ENCODE measurements at places on chromosomes 7 and 10.

DNA sequence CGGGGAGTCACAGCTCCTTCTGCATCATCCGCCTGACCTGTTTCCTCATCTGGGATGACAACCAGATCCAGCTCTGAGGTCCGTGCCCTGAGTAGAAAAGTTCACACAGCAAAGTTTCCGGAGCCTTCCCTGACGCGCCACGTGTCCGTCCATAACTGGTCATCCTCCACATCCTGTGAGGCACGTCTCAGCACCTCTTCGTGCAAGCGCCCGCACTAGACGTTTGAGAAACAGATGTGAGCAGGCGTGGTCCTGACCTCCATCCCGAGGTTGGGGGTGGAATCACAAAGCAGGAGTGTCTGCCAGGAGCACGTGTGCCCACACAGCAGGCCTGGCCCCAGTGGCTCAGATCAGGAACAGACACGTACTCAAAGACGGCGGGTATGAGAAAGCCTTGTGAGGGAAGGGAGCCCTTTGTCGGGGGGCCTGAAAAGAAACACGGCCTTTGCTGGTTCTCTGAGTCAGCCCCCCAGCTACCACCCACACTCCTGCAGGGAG, 520.8 kb downstream of the DNAJB6 start:
- DNase-seq, result no peak

GRCh38 chr10:24355056-24355688, 146.2 kb downstream of the KIAA1217 start:
- no peak for DNase-seq

GRCh38 chr10:118531105-118531852, 64.2 kb downstream of the PRLHR start:
- no peak for DNase-seq

GRCh38 chr7:30660331-30661255, 21.7 kb downstream of the CRHR2 start:
- DNase-seq, result peak; percentile 90

- DNase-seq, result no peak
Measured at GRCh38 chr7:66399566-66399965, 194.4 kb downstream of the TPST1 start.

Data from NCI-H524 (cell line).